ENCODE measurements at places on chromosomes 11 and 22. TPM values are rescaled to one million over a fixed set of nuclear protein-coding genes. Genes with fewer than 3 reads are reported as not detected.

- DNase-seq = peak; percentile 44
Observed at GRCh38 chr22:49933236-49934159, 15.1 kb downstream of the CRELD2 start.

DNA sequence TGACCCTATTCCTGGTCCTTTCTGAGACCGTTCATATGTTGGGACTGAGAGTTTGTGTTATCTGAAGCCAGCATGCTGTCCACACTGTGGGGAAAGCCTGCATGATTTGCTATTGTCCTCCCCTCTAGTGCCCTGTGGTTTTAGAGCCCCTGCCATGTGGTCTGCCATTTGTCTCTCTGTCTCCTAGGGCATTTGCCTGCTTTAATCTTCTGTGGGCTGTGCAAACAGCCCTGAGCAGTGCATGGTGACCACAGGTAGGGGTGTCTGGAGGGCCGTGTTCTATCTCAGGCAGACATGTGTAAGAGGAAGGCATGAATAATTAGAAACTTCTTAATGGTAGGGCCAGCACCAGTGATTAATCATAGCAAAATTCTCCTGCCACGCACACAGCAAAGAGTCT, 23.0 kb downstream of the AMPD3 start:
- DNase-seq = no peak

GRCh38 chr11:10544491-10545465, 3.8 kb upstream of the RNF141 start:
- no peak for DNase-seq

GRCh38 chr11:124725719-124726105, 14.0 kb upstream of the NRGN start:
- DNase-seq = no peak

GRCh38 chr22:36846949-36847348, 13.9 kb upstream of the NCF4 start:
- DNase-seq = no peak

GAL3ST1 gene
- total RNA-seq = 12.1 TPM

TMPRSS4 gene
- total RNA-seq = 255 TPM
